ENCODE measurements at places on chromosomes 13 and 19.

- DNase-seq, result no peak
These were observed 134.7 kb downstream of the POU4F1 start for GRCh38 chr13:78468621-78469020.

DNA sequence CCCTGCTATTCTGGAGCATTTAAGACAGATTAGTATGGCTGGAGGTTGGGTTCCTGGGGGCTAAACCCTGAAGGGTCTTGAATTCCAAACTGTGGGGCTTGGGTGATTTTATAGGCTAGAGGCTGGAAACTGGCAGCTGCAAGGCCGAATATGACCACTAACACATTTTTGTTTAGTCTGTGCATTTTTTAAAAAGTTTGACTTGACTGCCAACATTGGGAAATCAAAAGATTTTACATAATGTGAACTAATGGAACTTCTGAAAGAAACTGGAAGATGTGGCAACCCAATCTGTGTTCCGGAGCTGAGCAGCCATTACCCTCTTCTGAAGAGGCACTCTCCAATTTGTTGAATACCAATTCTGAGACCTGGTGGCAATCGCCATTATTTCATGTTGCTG lies 5.1 kb downstream of the ZNF784 start:
- no peak for DNase-seq

DNA sequence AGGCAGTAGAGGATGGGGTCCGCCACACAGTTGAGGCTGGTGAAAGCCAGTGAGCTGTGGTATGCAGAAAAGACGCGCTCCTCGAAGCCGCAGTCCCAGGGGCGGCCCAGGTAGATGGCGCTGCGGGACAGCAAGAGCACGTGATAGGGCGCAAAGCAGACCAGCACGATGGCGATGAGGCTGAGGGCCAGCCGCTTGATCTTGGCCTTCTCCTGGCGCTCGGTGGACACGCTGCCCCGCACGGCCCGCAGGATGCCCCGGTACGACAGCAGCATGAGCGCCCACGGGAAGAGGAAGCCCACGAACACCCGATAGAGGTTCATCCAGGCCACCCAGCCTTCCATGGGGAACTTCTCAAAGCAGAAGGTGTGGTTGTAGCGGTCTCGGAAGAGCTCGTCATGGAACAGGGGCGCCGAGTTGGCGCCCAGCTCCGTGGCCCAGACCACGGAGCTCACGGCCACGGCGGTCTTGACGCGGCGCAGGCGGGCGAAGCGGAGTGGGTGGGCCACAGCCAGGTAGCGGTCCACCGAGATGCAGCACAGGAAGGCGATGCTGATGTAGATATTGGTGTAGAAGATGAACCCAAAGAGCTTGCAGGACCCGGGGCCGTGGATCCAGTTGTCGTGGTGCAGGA lies 6.5 kb upstream of the OPA3 start:
- no peak for DNase-seq

GRCh38 chr13:79297128-79297527 lies 108.9 kb downstream of the RBM26 start:
- DNase-seq, result no peak

DNA sequence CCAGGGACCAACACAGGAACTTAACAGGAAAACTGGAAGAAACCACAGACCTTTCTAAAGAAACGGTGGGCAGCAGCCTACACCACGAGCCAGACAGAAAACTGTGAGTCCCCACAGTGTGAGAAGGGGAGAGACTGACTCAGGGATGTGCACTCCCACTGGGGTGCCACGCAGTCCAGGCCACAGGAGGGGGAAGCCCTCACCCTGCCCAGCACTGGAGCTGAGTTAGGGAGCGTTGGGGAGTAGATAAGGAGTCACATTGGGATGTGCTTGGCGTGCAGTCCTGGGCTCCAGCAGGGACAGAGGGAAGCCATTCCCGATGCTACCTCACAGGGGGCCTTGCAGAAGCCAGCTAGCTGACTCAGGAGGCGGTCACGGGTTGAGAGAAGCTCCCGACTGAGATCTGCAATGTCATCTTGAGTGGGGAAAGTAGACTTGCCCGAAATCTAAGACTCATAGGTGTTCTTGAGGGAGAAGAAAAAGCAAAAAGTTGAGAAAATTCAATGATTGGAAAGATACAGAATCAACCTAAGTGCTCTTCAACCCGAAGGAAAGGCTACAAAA lies 17.3 kb downstream of the SIGLEC8 start:
- DNase-seq, result no peak

DNA sequence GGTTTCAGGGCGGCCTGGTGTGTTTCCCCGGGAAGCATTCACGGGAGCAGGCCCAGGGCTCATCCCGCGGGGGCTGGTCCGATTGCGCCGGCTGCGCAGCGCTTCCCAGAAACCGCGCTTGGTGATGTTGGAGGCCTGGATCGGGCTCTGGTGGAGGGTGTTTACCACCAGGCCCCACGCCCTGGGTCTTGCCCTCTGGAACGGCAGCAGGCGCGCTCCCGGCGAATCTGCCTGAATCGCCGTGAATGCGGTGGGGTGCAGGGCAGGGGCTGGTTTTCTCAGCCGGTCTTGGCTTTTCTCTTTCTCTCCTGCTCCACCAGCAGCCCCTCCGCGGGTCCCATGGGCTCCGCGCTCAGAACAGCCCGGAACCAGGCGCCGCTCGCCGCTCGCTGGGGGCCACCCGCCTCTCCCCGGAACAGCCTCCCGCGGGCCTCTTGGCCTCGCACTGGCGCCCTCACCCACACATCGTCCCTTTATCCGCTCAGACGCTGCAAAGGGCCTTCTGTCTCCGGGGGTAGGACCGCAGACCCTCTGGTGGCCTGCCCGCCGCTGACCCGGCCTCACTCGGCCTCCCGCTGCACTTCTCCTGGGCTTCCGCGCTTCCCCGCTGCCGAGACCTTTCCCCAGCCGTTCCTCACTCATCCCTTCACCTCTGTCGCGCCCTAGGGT lies 69.4 kb upstream of the GJB6 start:
- DNase-seq, result no peak

DNA sequence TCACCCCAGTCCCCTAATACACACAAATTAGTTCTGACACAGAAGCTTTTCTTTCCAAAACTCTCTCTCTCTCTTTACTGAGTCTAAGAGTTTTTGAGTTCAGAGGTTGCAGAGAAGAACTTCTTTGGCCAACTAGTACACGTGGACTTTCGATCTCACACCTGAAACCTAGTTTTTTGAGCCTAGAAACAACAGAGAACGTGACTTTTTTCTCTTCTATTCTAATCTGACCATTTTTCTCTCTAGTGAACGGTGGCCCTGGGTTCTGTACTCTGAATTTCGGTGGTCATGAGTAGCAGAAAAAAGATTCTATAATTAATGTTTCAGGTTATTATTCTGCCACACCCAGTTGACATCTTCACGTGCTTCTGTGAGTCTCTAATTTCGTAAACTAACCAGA lies 24.2 kb downstream of the PCDH20 start:
- no peak for DNase-seq

Data from NCI-H1436 treated with DMSO at 0.1 percent for 48 hours (cell line).